Foreskin keratinocyte (primary cell): ENCODE measurements at places on chromosomes 7 and 10. TPM values are rescaled to one million over a fixed set of nuclear protein-coding genes. Genes with fewer than 3 reads are reported as not detected.
A peak's percentile ranks its signal among the peaks of the same experiment; 100 is the strongest.

- no peak for DNase-seq
These were observed 879 bp downstream of the NUDT5 start for GRCh38 chr10:12194752-12195271.

DNA sequence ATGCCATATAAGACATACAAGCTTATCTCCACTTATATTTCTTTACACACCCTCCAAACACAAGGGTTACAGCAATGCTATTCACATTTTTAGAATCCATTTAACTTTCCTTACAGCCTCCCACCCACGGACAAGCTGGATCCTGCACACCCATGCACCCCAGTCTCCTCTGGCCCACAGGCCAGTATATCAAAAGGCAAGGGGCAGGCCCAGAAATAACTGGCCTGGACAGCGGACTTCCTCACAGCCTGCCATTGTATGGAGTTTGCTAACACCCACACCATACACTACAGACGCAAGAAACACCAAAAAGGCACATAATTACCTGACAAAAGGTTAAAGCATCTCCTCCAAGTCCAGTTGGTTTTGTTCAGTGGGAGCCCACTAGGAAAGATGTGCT, 12.0 kb downstream of the HOXA4 start:
- DNase-seq: no peak

DNA sequence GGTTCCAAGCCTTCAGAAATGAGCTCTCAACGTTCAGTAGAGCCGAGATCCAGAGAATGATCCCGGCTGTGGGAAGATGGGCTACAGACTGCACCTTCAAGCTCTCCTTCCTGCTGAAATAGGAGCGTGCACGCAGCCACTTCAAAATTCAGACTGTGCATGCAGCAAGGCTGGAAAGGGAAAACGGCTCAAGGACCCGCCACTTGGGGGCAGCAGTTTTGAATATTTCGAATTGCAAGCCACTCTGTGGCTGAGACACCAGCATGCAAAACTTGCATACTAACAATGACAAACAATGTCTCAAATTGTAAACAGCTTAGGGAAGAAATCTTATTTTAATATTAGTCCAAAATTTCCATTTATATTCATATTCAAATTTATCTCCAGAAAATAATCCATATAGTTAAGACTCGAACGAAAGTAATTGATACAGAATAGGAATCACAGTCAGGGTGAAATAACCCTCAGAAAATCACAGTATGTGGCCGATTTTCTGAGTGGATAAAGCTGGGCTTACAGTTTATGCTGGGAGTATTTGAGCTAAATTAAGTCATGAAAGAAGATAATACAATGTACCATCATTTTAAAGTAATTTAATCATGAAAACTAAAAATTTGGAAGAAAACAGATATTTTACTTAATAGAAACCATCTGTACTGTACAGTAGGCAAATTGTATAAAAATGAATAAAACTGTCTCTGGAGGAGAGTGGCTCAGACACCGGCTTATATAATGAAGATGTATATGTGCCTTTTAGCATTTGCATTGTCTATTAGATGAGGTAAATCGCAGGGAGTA, 137.9 kb upstream of the MKI67 start:
- peak; percentile 29 for DNase-seq

DNA sequence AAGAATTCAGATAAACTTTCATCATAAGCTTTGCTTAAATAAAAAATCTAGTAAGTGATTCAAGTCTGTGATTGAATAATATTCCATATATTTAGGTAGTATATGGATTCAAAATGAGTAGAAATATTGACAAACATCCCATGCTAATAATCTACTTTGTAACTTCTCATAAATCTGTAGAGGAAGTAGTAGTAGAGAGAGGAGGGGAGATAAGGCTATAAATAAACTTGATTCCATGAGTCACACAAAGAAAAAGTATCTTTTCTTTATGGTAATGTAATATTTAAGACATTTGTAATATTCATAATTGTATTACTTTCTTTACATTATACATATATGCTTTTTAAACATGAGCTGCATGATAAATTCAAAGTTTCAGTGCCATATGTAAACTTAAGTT, 25.6 kb upstream of the CD36 start:
- DNase-seq: no peak

- DNase-seq: peak; percentile 73
These were observed 674 bp upstream of the OSBPL3 start for GRCh38 chr7:24980534-24981170.

Gene MMP21
- polyA plus RNA-seq: not detected in 2 replicates

Gene ETV1
- polyA plus RNA-seq: 1.5 TPM in 2 replicates
